ENCODE measurements at places on chromosomes 5 and 9. TPM values are rescaled to one million over a fixed set of nuclear protein-coding genes. Genes with fewer than 3 reads are reported as not detected.
A peak's percentile ranks its signal among the peaks of the same experiment; 100 is the strongest.

The NSMF gene
- total RNA-seq: 109 TPM

DNA sequence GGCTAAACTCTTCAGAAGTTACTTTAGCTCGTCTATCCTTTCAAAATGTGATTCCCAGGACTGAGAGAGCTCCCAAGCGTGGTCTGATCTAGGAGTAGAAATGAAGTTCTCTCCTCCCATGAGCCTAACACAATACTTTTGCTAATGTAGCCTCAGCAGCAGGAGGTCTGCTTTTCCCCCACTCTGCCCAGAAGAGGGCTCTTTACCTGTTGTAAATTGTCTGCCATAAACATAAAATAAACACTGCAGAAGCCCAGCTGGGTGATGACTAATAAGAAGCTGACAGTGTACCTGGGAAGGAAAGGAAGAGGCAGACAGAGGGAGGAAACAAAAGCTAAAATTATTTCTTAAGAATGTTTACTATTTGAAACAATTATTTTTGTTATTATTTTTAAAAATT is 15.4 kb downstream of the SLC36A3 start:
- no peak for DNase-seq
- no peak overlapping the region for H3K4me3 ChIP-seq
- no peaks in the 10 kb centered on the region for H3K36me3 ChIP-seq
- no peaks in the 10 kb centered on the region for H3K27me3 ChIP-seq

DNA sequence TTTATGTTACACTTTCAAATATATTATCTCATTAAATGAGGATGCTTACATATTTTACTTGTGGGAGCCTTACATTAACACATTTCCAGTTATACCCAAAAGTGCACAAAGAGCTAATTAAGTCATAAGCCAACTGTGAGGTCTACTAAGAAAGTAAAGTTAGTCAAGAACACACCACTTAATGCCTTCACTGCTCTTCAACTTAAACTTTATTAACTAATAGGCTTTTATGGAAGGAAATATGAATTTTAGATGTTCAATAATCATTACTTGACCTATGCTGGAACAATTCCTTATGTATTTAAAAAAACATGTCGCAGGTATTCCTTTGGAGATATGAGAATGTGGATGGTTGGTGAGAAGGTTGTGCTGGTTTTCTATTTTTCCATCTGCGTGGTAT is 3.4 kb downstream of the ST8SIA4 start:
- peak overlapping the region; percentile 84 for H3K27ac ChIP-seq
- H3K4me3 ChIP-seq: peak overlapping the region; percentile 92
- DNase-seq: no peak
- peaks cover 27% of the 10 kb centered on the region for H3K4me1 ChIP-seq
- no peaks in the 10 kb centered on the region for H3K27me3 ChIP-seq

DNA sequence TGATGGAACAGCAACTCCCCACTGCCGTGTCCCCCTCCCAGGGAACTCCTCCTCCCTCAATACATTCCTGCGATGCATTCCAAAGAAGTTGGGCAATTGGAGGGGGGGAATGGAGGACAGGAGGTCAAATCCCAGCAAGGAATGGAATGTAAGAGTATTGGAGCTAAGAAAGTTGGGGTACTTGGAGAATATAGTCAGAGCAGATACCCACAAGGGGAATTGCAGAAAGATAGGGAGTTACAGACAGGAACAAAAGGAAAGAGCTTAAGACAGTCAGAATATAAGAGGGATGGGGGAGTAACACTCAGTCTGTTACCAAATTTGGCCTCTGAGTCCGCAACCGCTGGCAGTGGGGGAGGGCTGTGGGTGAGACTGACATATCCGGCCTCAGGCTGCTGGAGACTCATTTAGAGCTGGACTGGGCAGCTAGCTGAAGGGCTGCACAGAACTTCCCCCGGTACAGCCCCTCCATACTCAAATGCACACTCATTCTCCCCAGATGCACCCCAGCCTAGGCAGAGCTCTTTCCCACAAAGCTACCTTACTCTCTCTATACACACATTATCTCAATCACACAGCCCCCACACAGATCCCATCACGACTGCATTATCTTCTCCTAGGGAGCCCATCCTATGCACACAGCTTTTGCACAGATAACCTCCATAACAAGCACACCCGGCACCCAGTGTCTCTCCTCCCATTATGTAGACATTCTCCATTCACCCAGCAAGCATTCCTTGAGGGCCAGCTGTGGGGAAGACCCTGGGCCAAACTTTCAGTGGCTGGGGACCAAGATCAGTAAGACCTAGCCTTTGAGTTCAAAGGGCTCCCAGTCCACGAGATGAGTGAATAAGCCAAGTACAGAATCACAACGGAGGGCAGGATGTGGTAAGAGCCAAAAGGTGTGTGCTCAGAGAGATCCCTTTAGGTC is 3.7 kb downstream of the TLN1 start:
- peaks cover 46% of the 10 kb centered on the region for H3K36me3 ChIP-seq
- H3K4me1 ChIP-seq: peaks cover 68% of the 10 kb centered on the region
- DNase-seq: peak; percentile 66
- no peaks in the 10 kb centered on the region for H3K27me3 ChIP-seq

GRCh38 chr9:91746904-91747303 is 203.1 kb downstream of the ROR2 start:
- H3K36me3 ChIP-seq: no peaks in the 10 kb centered on the region
- no peaks in the 10 kb centered on the region for H3K4me1 ChIP-seq
- H3K4me3 ChIP-seq: no peak overlapping the region
- DNase-seq: no peak

DNA sequence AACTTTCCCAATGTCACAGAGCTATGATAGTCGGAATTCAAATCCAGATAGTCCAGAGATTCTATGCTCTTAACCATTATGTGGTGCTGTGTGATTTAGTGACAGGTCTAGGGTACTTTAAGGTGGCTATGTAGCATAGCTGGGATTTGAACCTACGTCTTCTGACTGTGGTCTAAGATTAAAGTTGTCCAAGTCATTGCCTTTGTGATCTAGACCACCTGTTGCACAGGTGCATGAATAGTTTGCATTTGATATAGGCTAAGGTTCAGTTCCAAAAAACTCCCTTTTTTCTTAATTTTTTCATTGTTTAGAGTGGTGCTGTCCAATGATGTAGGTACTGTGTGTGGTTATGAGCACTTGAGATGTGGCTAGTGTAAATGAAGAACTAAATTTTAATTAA is 2.5 kb downstream of the PAIP2 start:
- peaks cover 46% of the 10 kb centered on the region for H3K4me1 ChIP-seq
- peaks cover 6% of the 10 kb centered on the region for H3K36me3 ChIP-seq
- H3K27me3 ChIP-seq: no peaks in the 10 kb centered on the region
- H3K27ac ChIP-seq: no peak overlapping the region
- no peak for DNase-seq

DNA sequence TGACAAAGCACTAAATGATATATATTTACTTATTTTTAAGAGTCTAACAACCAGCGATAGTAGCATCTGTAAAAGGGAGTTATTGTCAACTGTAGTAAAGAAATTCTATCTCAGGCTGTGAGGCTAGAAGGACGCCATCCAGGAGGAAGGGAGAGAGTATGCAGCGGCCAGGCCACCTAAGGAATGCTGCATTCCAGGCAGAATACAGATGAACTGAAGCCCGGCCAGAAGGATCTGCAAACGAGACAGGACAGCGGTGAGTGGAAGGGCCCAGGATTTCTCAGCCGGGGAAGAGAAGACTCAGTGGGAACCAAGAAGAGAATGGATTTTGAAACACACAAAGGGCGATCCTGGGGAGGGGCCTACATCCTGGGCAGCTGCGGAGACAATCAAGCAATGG is 7.4 kb downstream of the RETREG1 start:
- H3K4me1 ChIP-seq: peaks cover 30% of the 10 kb centered on the region
- no peak overlapping the region for H3K27ac ChIP-seq
- no peak for DNase-seq
- H3K27me3 ChIP-seq: no peaks in the 10 kb centered on the region

The CMBL gene
- 0.36 TPM for total RNA-seq

The TLX3 gene
- total RNA-seq: not detected
